Epithelial cell of proximal tubule (primary cell): ENCODE measurements at places on chromosomes 2 and 18. TPM values are rescaled to one million over a fixed set of nuclear protein-coding genes. Genes with fewer than 3 reads are reported as not detected.

DNA sequence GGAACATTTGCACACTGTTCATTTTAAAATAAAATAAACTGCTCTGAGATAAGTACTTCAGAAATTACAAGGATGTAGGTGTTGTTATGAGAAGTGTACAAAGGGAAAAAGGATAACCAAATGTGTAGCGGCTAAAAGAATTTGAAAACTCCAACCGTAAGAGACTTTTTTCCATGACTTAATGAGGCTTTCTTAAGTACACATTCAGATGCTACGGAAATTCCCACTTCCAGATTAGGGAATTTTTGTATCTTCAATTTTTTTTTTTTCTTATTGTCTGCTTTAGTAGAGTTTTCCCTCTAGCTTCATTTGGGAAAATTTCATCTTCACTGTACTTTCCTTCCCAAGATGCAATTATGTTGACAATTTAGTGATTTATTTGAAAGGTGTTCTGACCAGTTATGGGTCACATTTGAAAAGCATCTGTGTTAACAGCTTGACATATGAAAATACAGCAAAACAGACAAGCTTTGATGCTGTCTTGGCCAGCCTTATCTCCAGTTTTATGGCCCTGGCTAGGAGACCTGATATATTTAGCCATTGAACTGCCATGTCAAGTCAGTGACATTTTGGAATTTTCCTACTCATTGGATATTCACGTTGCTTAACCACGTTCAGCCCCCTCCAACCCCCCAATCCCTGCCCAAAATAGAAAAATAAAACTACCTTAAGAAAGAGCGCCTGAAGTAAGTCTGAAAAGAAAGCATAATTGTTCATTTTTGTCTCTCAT, 105.6 kb downstream of the FEZ2 start:
- no peak for DNase-seq

DNA sequence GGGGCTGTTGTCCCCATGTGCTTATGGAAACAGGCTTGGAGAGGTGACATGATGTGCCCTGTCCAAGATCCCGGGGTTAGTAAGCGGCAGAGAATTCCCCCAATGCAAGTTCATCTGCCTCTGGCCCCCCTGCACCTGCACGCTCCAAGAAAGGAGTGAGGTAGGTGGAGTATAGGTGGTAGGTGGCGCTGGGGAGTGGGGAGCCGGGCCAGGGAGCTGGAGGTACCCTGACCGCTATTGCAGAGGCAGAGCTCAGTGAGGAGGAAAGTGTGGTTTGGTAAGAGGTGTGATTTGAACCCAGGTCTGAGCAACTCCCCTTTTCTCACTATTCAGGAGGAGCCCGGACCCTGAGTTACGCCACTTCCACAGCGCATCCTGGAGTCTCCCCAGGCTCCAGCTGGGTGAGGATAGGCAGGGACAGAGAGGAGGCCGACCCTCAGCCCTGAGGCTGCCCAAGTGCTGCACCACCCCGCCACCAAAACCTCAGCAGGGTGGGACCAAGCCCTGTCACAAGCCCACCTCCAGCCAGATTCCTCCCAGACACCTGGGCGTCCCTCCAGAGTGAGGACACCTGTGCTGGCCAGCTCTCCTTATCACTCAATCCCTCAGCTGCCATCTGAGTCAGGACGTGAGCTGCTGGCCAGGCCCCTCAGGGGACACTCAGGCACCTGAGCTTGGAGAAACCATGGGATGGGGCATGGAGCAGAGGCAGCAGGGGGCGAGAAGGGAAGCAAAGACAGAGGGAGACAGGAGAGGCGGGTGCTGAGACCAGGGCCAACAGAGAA, 5.6 kb downstream of the HAAO start:
- DNase-seq: no peak

- no peak for DNase-seq
These were observed 156.6 kb downstream of the TANC1 start for GRCh38 chr2:159124931-159125467.

GRCh38 chr2:176149481-176149938, 1.8 kb upstream of the HOXD4 start:
- DNase-seq: no peak

ADCY3 gene
- total RNA-seq: 18.7 and 37.6 TPM in 2 replicates
